ENCODE measurements at places on chromosomes 1 and 21. TPM values are rescaled to one million over a fixed set of nuclear protein-coding genes. Genes with fewer than 3 reads are reported as not detected.

DNA sequence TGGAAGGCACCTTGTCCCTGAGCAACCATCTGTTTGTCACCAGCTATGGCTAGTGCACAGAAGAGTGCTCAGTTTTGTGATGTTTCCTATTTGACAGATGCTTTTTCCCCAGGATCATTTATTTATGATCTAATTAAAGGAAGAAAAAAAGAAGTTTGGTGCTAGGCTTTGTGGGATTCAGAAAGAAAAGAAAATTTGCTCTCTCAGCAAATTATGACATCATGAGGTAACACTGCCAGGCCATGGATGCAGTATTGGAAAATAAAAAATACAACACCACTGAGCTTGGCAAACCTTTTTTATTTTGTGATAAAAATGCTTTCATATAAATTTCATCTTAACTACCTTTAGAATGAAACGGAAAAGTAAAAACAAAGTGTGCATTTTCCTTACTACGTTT lies 15.5 kb upstream of the ADAM30 start:
- DNase-seq: no peak

PTPN7 gene
- 4.2 TPM for total RNA-seq

FAM110D gene
- 7.9 TPM for total RNA-seq

HUNK gene
- 4.5 TPM for total RNA-seq

DNA sequence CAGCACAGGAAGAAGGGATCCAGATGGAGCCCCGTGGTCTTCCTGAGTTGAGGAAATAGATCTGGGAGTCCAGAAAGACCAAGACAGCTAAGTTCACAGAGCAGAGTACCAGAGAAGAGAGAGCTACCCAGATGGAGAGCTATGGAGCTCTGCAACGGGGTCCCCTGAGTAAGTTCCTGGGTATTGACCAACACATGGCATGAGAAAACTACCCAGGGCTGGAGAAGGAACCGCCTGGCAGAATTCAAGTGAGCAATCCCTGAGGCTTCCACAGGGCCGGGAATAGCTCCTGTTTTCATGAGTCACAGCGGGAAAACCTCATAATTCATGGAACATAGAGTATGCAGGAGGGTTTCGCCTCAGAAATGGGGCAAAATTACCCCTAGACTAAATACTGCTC lies 19.7 kb downstream of the STPG1 start:
- DNase-seq: no peak

S100A3 gene
- 6.5 TPM for total RNA-seq

DNA sequence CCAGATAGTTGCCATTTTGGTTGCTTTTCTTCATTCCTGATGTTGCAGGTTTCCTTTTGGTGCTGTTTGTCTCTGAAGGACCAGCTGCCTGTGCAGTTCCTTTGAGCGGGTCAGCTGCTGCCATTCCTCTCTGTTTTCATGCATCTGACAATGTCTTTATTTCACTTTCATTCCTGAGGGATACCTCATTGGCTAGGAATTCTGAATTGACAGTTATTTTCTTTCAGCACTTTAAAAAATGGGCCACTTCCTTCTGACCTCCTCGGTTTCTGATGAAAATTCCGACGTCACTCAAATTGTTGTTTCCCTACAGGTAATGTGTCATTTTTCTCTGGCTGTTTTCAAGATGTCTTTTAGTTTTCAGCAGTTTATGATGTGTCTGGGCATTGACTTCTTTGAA lies 24.8 kb downstream of the CCSAP start:
- DNase-seq: no peak

ELAPOR1 gene
- 0.75 TPM for total RNA-seq

ATP6V1G3 gene
- not detected for total RNA-seq

RIMS3 gene
- 5.3 TPM for total RNA-seq

TMEM82 gene
- total RNA-seq: not detected

DNA sequence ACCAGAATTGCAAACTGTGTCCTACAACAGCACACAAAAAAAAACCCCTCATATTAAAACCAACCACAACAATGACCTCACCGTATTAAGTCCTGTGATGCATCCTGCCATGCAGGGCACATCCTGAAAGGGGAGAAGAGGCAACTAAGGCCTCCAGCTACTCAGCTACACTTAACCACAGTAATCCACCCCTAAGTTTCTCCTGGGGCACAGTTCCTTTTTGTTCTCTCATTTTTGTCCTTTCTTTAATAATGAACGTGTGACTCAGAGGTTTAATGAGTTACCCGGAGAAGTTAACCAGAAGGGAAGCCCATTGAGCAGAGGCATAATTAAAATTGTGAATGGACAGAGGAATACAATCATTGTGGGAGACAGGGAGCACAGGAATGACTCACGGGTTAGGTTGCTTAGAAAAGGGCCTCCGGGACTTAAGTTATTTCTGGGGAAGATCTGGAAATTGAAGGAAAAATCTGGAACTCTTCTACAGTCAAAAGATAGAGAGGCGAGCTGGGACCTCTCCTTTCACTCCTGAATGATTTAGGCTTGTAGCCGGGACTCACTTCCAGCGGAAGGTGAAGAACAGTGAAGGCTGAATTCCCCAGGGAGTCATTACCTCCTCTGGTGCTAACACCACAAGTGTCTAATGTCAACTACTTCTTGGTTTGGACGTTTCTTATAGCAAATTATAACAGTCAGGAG lies 36.9 kb upstream of the HIVEP3 start:
- no peak for DNase-seq

DNA sequence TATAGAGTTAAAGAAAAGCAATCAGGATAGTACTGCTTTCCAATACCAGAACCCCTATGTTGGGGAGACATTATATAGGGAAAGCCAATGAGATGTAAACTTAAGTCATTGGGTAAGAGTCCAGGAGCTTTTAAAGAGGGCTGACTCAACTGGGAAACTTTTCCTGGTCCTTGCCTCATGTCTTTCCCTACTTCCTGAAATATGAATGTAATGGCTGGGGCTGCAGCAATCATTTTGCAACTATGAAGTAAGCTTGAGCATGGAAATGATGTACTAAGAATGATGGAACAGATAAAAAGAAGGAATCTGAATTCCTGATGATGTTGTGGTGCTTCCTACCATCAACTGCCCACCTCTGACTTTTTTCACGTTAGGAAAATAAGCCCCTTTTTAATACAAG lies 55.7 kb downstream of the WDR3 start:
- DNase-seq: no peak

DNA sequence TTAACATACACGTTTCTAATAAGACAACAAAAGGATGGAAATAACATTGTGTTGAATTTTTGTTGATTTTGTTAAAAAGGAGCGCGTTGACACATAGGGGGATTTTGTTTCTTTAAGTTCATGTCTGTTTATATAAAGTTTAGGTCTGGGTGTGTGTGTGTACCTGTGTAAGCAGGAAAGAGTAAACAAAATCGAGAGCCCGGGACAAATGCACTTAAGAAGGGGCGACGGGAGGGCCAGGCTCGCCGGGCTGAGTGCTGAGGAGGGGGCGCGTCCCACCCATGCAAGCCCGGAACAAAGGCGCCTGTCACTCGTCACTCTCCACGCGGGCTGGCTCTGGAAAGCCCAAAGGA lies 28.8 kb upstream of the TRIM17 start:
- no peak for DNase-seq

DNA sequence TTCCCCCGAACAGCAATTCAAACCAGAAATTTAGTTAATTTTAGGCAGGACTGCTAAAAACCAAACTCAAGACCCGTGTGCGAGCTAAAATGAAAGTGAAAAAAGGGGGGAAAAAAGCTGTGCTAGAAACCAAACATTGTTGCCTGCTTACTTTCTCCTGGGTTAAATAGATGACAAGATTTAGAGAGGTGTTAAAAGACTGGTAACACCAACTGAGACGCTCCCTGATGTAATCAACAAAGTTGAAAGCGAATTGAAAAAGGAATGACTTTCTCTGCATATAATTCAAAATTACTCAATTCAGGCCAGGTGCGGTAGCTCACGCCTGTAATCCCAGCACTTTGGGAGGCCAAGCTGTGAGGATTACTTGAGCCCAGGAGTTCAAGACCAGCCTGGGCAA lies 6.8 kb downstream of the CDCA8 start:
- no peak for DNase-seq

KCNN3 gene
- 5.4 TPM for total RNA-seq

DNA sequence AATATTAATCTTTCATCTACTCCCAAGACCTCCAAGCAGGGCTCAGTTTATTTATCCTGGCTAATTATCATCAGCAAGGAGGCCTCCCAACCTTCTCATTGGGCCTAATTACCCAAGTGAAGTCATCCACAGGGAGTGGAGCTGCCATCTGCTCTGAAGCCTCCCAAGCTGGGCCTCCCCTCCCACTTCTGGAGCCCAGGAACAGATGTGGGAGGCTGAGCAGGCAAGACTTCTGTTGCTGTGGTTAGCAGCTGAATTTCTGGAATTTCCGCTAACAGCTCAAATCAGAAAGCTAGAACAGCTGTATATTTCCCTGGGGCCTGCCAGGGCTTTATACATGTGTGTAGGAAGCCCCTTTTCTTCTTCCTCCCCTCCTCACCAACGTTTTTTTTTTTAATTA lies 127.5 kb downstream of the UCK2 start:
- no peak for DNase-seq

GRCh38 chr1:166603296-166603695 lies 236.0 kb upstream of the POGK start:
- peak; percentile 74 for DNase-seq

Measured in ureter (tissue), 1 donor.